ENCODE measurements at places on chromosomes 16 and 17.
A peak's percentile ranks its signal among the peaks of the same experiment; 100 is the strongest.

GRCh38 chr17:50364061-50364458 is 8.9 kb downstream of the MRPL27 start:
- DNase-seq: no peak

- DNase-seq: peak; percentile 97
These were observed at the start of gene WBP2 for GRCh38 chr17:75855310-75856061. Gene WBP2 (minus strand): TSS chr17:75855335. CDS start chr17:75855297, 38 bp downstream.

GRCh38 chr17:63426041-63426916 is 19.8 kb downstream of the CYB561 start:
- peak; percentile 25 for DNase-seq

DNA sequence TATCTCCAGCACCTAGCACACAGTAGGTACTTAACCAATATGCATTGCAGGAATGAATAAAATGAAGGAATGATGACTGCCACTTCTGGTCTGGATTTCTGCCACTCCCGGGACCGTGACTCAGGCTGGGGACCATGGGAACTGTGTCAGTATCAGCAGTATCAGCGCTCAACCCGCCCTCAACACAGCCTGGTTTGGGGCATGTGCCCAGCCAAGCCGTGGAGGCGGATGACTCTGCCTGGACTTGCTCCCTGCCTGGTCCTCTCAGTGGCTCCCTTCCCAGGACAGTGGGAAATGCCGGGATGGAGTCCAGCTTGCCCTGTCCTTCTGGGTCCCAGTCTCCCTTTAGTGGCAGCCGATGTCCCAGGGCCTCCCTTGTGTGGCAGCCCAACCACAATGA is 55.1 kb downstream of the SRCIN1 start:
- no peak for DNase-seq

DNA sequence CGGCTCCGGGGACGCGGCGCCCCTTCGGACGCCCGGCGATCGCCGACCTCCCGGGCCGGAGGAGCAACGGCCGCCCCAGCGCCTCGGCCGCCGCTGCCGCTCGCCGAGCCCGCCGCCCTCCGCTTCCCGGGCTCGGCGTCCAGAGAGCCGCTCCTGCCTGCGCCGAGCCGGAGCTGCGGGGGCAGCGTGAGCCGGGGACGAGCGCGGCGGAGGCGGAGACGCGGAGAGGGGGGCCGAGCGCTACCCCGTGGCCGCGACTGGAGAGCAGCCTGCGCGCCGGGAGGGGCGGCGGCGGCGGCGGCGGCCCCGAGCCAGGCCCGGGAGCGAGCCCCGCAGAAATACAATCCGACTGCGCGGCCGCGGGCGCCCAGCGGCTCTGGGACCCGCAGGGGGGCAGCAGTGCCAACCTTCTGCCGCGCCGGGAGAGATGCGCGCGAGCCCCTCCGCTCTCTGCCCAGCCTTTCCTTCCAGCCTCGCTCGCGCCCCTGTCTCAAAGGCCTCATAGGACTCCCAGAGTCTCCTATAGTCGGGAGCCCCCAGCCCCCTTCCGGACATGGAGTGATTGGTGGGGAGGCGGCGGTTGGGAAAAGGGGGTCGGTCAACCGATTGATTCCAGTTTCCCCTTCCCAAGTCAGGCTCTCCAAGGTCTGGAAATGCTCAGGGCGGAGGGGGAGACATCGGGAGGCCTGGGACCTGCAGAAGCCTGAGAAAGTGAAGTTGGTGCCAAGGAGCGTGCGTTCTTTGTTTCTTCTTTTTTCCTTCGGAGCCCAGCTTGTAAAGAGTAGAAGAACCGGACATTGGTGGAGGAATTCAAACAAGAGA is 1.0 kb upstream of the SDK2 start:
- DNase-seq: peak; percentile 55

DNA sequence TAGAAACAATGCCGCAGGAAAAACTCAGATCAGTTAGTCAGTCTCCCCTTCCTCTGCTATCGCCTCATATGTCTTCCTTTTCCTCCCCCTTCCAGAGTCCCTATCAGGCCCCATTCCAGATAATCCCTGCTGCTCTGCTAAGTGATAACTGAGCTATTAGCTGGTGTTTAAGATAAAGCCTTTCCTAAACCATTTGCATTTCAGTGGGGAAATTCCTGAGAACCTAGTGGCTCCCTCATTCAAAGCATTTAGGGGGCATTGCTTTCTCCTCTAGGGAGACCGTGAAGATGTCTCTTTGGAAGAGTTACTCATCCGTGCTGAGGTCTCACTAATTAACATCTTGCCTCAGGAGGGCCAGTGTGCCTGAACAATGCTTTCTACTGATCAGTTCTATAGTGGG is 401.6 kb downstream of the NPIPA7 start:
- no peak for DNase-seq

GRCh38 chr16:27576729-27577128 is 26.8 kb downstream of the KATNIP start:
- DNase-seq: no peak

DNA sequence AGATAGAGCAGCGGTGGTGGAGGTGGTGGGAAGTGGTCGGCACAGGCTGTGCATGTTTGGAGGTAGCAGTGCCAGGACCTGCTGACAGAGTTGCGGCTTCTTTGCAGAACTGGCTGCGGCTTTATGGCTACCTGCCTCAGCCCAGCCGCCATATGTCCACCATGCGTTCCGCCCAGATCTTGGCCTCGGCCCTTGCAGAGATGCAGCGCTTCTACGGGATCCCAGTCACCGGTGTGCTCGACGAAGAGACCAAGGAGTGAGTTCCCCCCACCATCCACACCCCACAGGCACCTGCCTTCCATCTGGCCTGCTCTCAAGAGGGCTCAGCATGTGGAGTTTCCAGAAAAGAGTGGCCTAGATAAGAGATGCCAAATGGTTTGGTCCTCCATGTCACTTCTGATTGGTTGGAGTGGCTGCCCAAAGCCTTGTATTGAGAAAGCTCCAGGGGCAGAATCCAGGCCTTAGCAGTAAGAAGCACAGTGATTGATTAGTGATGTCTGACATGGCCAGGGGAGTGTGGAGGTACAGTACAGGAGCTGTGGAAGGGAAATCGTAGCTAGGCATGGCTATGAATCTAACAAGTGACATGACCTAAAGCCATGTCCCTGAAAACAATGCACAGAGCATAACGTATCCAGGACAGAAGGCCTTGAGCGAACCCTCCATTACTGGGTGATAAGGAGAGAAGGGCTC is 12.0 kb downstream of the MMP15 start:
- no peak for DNase-seq

GRCh38 chr17:68812876-68813584 is 142.2 kb downstream of the ABCA8 start:
- no peak for DNase-seq

- no peak for DNase-seq
These were observed 358.7 kb downstream of the GRIN2A start for GRCh38 chr16:9823510-9823909.

DNA sequence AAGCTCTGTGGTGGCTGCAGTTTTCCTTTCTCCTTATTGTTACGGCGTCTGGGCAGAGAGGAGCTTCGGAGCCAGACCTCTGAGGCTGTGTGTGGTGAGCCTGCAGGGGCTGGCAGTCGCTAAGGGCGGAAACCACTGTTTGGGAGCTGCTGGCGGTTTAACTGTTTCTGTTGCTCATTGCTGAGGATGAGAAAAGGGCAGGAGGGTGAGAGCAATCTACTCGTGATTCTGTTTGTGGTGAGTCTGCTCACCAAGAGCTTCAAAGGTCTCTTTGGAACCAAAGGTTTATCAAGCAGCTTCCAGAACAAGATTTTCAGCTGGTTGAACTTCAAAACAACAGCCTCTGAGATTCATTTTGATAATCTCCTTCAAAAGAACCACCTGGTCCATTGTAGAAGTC is 143.9 kb downstream of the ANKFN1 start:
- no peak for DNase-seq

DNA sequence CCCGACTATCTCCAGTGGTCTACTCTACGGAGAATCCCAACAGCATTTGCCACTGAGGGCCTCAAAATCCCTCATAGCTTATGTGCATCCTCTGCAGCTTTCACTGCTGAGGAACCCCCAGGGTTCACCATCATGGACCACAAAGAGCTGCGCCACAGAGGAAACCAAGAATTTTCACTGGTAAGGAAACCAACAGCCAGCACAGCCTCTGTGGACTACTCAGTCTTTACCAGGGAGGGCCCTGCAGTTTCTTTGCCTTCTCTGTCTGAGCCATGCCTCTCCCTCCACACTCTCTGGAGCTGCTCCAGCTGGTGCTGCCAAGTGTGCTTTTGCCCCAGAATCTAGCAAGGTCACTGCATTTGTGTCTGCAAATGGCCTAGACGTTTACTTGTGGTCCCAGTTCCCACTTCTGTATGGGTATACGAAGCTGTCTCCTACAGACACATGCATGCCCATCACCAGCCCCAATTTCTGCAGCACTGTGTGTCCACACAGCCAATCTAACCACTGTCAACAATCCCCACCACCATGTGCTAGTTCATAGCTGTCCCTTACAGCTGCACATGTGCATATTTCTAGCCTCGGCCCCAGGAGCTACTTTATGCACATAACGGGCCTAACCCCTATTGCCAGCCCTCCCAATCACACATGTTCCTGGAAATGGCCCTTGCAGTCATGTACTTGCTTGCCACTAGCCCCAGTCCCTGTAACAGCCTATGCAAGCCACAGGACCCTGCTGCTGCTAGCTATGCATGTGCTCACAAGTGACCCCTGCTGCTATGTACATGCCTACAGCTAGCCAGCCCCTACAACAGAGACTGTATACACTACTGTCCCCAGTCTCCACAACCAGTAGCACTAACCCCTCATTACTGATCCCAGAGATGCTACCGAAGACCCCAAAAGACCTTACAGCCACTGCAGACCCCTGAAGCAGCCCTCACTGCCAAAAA is 1437.4 kb downstream of the CDH11 start:
- DNase-seq: no peak

- DNase-seq: no peak
These were observed 17.3 kb downstream of the MPHOSPH6 start for GRCh38 chr16:82152641-82153112.

DNA sequence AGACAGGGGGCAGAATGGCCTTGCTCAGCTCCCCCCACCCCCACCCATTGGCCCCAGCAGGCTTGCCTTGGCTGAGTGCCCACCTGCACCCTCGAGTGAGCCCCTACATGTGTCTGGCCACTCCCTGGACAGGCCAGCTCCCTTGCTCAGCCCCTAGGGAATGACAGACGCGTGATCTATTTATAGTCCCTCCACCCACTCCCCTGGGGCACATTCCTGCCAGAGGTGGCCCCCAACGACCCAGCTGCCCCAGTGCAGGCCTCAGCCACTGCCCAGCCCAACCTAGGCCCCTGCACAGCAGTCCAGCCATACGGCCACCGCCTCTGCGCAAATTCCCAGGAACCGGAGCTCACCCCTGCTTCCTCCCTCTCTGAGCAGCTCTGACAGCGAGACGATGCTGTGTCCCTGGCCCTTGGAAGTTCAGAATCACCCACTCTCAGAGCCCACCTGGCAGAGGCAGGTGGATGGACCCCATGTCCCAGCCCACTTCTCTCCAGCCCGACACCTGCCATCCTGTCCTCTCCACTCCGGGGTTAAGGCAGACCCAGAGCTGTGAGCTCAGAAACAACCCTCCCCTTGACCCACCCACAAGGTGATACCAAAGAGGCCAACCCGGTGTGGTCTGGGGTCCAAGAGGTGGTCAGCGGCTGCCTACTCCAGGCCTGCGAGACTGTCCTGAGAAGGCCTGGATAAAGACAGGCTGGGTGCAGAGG is 11.5 kb upstream of the P2RX1 start:
- no peak for DNase-seq

- DNase-seq: no peak
These were observed 24.8 kb downstream of the POLR3E start for GRCh38 chr16:22322021-22322471.

Data from GM13976 (cell line).